Heart right ventricle (tissue), 16 donors: ENCODE measurements at places on chromosomes 13 and 19. TPM values are rescaled to one million over a fixed set of nuclear protein-coding genes. Genes with fewer than 3 reads are reported as not detected.

MZT1 gene
- total RNA-seq = 7.6 TPM

FCGBP gene
- 0.78 TPM for total RNA-seq

CGB3 gene
- total RNA-seq = not detected

FSD1 gene
- 0.25 TPM for total RNA-seq

HMGB1 gene
- 142 TPM for total RNA-seq

CRTC1 gene
- 8.8 TPM for total RNA-seq

- H3K4me1 ChIP-seq = peaks cover 6% of the 10 kb centered on the region
- H3K27me3 ChIP-seq = no peaks in the 10 kb centered on the region
- H3K27ac ChIP-seq = no peak overlapping the region
- DNase-seq = no peak
- H3K4me3 ChIP-seq = no peak overlapping the region
Measured at GRCh38 chr13:28983641-28984040, 163.5 kb downstream of the MTUS2 start.

DNA sequence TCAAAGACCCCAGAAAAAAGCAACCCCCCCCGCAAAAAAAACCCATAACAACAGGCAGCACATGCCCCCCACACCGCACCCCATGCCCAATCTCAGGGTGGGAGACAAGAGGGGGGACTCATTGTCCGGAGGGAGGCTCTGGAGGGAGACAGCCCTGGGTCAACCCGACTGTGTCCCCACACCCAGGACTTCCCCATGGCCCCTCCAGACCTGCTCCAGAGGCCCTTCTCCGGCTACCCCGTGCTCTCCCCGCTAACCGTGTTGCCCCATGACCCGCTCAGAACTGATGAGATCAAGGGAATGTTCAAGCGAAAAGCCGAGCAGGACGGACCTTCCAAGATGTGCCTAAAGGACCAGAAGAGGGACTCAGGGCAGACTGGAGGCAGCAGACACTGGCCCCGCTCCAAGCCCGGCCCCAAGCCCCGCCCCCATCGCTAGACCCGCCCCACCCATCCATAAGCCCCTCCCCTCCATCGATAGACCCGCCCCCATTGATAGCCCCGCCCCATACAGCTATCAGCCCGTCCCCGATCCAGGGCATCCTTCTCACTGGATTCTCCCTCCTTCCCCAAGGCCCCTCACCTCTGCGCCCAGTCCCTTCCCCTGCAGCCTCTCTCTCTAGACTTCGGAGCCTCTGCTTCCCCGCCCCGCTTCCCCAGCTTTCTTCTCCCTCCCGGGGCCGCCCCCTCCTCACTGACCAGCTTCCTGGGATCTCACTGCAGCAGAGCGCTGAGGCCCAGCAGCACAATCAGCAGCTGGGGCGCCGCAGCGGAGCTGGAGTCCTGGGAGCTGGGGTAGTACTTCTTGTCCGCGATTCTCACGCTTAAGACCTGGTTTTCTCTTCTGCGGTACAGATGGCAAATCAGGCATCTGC is 2.2 kb downstream of the BST2 start:
- H3K4me3 ChIP-seq = peak overlapping the region; percentile 65
- peaks cover 15% of the 10 kb centered on the region for H3K4me1 ChIP-seq
- peak overlapping the region; percentile 83 for H3K27ac ChIP-seq
- peaks cover 8% of the 10 kb centered on the region for H3K36me3 ChIP-seq
- H3K27me3 ChIP-seq = no peaks in the 10 kb centered on the region

DNA sequence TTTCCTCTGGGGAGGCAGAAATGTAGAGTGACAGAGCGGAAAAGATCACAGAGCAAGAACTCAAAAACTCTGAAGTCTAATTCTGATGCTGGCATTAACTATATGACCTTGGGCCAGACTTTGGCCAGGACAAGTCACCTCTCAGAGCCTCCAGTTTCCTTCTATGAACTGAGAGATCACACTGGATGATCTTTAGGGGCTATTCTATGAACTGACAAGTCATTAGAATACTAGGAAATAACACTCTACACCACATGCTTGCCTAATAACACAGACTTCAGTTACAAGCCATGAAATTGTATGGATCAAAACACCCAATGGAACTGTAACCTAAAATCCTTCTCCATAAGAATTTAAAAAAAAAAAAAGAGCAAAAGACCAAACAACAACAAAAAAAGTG is 16.9 kb downstream of the SLC25A30 start:
- H3K4me3 ChIP-seq = no peak overlapping the region
- H3K27me3 ChIP-seq = no peaks in the 10 kb centered on the region
- no peaks in the 10 kb centered on the region for H3K36me3 ChIP-seq

DNA sequence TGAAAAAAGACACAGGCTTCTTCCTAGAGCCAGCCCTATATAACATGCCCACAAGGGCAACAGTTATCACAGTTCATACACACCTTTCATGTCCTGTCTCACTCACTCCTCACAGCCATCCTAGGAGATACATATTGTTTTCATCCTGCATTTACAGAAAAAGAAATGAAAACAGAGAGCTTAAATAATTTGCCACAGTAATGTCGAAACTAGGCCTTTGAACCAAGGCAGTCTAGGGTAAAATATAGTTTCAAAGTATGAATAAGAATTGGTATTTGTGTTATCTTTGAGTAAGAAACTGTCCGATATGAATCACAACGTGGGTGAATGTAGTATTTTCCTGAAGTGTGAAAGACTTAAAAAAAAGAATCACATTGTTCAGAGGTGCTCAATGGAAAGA is 26.8 kb downstream of the CLDN10 start:
- no peaks in the 10 kb centered on the region for H3K4me1 ChIP-seq
- H3K4me3 ChIP-seq = no peak overlapping the region
- no peak for DNase-seq
- no peaks in the 10 kb centered on the region for H3K36me3 ChIP-seq
- H3K27me3 ChIP-seq = no peaks in the 10 kb centered on the region

DNA sequence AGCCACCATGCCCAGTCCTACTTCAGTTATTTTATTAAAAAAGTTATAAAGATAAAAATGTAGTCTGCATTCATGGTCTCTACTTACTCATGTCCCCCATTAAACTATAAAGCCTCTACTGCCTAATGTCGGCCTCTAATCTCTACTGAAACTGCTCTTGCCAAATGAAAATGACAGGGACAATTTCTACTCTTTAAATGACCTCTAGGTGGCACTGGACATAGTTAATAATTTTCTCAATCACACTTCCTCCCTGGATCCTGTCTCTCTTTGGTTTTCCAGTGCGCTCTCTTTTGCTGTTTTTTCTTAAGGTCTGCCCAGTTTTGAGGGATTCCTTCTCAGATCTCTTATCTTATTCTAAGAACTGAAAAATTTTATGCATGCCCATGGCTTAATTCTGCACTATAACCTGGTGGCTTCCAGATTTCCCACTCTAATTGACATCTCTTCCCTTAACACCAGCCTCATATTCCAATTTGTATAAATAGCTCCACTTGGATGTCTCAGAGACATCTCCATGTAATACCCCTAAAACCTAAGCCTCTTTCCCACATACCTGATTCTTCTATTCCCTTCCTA is 54.3 kb downstream of the MTMR6 start:
- H3K27me3 ChIP-seq = peaks cover 2% of the 10 kb centered on the region

- no peaks in the 10 kb centered on the region for H3K4me1 ChIP-seq
- no peak for DNase-seq
- H3K4me3 ChIP-seq = no peak overlapping the region
- no peaks in the 10 kb centered on the region for H3K27me3 ChIP-seq
- no peak overlapping the region for H3K27ac ChIP-seq
Measured at GRCh38 chr19:38194061-38194701, 29.8 kb downstream of the DPF1 start.

DNA sequence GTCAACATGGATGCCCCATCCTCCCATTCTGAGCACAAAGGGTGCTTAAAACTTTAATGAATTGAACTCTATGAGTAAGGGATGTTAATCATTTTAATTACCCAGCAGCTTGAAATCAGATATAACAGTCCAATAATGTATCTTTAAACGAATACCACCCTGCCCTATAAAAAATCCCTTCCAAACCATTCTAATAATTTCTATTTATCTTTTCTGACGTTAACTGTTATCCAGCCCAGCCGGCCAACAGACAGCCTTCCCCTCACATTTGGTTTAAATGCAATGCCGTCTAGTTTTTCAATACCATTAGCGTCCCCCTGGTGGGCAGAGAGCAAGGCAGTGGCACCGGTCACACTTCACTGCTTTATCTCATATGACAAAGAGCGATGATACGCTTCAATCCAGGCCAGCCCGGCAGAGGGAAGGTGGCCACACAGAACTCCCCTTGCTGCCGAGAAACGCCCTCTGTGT is 402.2 kb upstream of the ZNF507 start:
- H3K36me3 ChIP-seq = no peaks in the 10 kb centered on the region
- no peak for DNase-seq
- peaks cover 8% of the 10 kb centered on the region for H3K4me1 ChIP-seq

DNA sequence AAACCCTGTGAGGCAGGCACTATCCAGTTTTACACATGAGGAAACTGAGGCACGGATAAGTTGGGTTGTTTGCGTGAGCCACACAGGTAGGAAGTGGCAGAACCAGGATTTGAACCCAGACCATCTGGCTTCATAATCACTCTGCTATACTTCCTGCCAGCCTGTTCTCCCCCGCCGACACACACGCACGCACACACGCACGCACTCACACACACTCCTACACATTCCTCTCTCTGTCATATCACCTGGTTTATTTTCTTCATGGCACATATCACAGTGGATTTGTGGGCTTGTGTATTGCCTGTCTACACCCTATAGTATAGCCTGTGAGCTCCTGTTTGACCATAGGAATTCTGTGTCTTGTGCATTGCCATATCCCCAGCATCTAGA is 140.0 kb downstream of the SIPA1L3 start:
- no peak overlapping the region for H3K27ac ChIP-seq
- H3K27me3 ChIP-seq = no peaks in the 10 kb centered on the region
- no peak overlapping the region for H3K4me3 ChIP-seq
- no peak for DNase-seq
- no peaks in the 10 kb centered on the region for H3K4me1 ChIP-seq
- H3K36me3 ChIP-seq = no peaks in the 10 kb centered on the region

DNA sequence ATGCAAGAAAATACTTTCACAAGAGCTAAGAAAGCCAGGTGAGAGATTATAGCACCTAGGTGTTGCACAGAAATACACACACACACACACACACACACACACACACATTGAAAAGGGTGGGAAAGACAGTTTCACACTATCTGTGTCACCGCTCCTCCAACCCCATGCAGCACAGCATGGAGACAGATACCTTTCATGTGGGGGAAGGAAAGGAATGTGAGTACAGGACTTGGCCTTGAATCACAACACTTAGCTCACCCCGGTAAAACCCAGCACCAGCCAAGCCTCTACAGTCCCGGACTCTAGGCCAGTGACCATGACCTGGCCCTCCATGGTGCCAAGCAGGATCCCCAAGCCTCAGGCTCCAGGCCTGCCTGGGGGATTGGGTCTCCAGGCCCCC is 462.0 kb upstream of the SPRY2 start:
- H3K4me1 ChIP-seq = no peaks in the 10 kb centered on the region
- H3K27ac ChIP-seq = no peak overlapping the region
- no peaks in the 10 kb centered on the region for H3K27me3 ChIP-seq
- no peaks in the 10 kb centered on the region for H3K36me3 ChIP-seq
- no peak overlapping the region for H3K4me3 ChIP-seq
- no peak for DNase-seq
